ENCODE measurements at places on chromosomes 7 and 10.

DNA sequence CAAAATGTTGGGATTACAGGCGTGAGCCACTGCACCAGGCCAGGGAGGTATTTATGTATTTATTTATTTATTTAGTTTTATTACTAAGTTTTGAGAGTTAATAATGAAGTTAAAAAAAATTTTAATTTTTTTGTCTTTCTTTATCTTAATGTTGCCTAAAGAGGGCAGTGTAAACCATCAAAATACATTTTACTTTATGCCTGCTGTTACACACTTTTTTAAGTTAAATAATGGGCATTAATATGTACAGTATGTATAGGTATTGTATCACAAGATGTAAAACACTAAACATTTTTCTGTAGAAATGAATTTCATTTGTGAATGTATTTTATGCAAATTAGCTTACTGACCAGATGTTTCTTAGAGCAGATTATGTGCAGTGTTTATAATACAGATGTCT is 129.4 kb downstream of the AASS start:
- no peak for DNase-seq

GRCh38 chr10:49115015-49115795 is at the start of gene VSTM4:
Gene VSTM4 (minus strand): TSS chr10:49115522. CDS start chr10:49115485, 37 bp downstream.
- DNase-seq = no peak

DNA sequence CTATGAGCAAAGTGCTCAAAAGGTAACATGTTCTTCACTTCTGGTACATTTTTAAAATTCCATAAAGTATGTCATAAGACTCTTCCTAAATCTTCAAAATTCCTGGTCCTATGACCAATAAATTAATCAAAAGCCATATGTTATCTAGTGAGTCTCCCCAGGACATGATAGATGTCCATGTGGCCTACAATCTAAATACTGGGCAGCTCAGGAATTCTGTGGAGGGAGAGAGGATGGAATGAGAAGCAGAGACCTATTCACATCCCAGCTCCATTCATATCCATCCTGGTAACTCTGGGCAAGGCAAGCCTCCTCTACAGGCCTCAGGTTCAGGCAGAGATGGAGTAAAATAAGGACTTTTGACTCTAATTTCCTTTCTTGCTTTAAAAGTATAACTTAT is 224.8 kb downstream of the MTERF1 start:
- DNase-seq = no peak

DNA sequence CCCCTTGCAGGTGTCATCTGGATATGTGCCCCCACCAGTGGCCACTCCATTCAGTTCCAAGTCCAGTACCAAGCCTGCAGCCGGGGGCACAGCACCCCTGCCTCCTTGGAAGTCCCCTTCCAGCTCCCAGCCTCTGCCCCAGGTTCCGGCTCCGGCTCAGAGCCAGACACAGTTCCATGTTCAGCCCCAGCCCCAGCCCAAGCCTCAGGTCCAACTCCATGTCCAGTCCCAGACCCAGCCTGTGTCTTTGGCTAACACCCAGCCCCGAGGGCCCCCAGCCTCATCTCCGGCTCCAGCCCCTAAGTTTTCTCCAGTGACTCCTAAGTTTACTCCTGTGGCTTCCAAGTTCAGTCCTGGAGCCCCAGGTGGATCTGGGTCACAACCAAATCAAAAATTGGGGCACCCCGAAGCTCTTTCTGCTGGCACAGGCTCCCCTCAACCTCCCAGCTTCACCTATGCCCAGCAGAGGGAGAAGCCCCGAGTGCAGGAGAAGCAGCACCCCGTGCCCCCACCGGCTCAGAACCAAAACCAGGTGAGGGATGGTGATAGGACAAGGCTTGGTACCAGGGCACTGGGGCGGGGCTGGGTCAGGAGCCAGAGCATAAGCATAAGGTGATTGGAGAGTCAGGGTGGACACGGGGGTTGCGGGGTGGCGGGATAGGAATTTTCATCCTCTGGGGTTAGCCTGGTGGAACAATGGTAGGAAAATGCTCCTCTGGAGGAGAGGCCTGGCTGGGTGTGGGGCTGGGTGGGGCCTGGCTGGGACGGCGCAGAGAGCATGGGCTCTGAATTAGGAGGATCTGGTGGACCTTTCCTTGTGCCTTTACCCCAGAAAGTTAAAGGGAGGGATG is 1.9 kb downstream of the ZYX start:
- DNase-seq = no peak

GRCh38 chr7:70660154-70660818 is 471.7 kb upstream of the GALNT17 start:
- no peak for DNase-seq

GRCh38 chr10:55400075-55400849 is 599.2 kb upstream of the PCDH15 start:
- no peak for DNase-seq

GRCh38 chr7:144725070-144725469 is 110.8 kb downstream of the TPK1 start:
- no peak for DNase-seq

DNA sequence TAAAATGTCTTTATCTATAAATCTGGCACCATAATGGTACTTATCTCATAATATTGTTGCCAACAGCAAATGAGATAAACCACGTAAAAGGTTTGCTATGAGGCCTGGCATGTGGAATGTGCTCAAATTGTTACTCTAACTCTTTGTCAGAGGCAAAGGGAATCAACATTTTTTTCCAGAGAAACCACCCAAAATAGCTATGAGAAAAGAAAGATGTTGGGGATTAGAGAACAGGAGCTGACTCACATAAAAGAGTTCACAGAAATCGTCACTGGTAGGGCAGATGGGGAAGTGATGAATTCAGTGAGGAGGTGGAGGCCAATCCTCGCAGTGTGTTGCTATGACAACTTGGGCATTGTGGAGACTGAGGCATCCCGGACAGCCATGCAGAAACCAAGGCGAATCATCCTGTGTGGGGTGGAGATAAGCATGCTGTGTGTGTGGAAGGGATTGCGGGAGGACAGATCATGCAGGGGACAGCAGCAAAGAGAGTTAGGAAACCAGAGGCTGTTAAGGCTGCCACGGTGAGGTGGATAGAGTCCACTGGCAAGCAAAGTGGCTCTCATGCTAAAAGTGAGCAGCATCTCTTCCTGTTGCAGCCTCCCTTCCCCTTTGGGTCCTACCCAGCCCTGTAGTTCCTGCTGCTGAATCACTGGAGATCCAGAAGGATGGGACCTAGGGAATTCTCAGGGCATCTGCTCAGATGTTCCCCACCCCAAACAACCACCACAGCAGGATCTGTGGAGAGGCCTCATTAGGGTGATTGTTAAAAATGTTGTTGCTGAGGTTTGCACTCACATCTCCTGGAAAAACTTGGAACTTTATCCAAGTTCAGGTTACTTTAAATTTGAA is 103.9 kb downstream of the CUBN start:
- DNase-seq = peak; percentile 40

DNA sequence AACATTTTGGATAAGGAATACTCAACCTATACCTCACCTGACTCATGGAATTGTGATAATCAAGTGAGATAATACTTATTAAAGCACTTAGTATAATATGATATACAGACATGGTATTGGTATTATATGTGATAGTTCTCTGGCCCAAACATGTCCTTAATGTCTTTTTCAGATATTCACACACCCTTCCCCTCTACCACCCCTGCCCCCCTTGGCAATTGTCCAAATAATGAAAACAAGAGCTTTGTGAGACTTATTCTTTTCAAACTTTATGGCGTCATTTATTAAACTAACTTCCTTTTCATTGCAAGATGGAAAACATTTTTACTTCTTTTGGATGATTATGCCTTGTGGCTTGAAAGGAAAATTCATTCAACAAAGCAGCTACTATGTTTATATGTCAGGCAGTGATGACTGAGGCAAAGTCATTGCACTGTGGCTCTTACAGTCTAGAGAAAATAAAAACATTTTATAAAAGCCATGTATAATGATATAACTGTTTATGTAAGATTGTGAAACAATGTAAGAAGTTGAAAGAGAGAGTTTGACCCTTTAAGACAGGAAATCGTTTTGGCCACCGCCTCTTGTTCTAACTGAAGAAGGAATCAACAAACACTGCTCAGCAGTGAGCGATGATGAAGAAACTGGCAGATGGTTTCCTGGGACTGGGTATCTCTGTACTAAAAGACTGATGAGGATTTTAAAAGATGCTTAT is 27.4 kb downstream of the MINPP1 start:
- no peak for DNase-seq

DNA sequence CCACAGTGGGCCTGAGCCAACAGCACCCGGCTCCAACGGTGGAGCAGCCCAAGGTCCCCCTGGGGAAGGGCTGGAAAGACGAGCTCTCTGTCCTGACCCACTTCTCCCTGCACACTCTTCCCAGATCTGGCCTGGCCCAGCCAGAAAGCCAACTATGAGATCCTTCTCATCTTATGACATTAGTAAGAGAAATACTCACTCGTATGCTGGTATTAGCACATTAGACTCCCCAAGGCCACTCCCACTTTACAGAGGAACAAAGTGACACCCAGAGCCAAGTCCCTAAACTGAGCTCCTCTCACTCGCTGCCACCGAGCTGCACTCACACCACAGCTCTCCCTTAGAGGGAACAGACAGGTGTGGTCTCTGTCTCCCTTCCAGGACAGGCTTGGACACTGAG is 24.8 kb downstream of the DLG5 start:
- no peak for DNase-seq

All from activated T-helper 1 cell treated with anti-CD3 and anti-CD28 coated beads, Interleukin-2, amount 50 U/mL, for 16 hours (primary cell).